ENCODE measurements at places on chromosomes 4 and X.

DNA sequence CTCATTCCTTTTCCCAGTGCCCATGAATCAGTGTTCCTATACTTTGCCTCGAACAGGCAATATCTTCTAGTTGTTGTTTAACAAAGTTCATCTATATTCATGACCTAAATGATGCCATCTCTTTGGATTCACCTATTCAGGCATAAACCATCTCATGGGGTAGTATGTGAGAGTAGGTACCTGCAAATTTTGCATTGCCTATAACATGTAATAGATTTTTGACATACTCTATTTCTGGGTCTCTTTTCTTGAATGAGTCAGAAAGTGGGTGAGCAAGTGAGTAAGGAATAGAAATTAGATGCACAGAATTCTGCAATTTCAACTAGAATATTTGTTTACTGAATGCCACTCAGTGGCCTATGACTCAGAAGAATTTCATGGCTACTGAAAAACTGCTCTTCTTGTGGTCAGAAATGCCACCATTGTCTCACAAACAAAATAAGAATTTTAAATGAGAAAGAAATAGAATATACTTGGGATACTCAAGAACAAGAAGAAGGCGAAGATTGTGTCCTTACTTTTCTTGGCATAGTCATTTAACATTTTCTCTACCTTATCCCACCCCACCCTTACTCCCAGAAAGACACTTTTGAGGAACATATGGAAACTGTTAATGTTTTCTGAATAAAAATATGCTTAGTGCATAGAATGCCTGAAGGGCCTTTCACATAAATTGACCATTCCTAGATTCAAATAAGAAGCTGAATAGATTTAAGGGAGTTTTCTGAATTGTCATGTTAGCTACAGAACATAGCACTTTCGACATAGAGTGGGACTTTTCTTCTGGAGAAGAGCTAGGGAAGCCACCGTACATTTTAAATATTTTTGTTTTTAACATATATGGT lies 86.8 kb downstream of the HHIP start:
- no peak for DNase-seq

GRCh38 chrX:118496763-118497079 lies 1.1 kb downstream of the DOCK11 start:
- no peak for DNase-seq

GRCh38 chrX:44178274-44179053 lies 165.0 kb downstream of the EFHC2 start:
- DNase-seq: no peak

- no peak for DNase-seq
Measured at GRCh38 chrX:6708676-6709380, 173.9 kb upstream of the VCX3A start.

DNA sequence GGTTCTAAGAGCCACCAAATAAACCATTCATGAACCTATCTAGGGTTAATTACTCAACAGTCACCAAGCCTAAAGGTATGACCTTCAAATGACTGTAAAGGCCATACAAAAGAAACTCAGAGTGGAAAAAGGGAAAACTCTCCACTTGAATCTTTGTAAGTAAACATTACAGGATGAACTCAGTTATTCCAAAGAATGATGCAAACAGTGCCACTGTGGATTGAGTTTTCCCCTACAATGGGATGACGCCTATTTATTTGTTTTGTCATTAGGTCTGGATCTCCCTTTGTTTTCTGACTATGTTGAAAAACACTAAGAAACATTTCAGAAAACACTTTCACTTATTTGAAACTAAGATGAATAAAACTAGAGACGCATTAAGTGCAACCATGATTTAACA lies 12.7 kb downstream of the NUDT6 start:
- DNase-seq: no peak

GRCh38 chr4:127210893-127211649 lies 421.7 kb upstream of the INTU start:
- DNase-seq: no peak

GRCh38 chr4:127362686-127363085 lies 270.1 kb upstream of the INTU start:
- no peak for DNase-seq

DNA sequence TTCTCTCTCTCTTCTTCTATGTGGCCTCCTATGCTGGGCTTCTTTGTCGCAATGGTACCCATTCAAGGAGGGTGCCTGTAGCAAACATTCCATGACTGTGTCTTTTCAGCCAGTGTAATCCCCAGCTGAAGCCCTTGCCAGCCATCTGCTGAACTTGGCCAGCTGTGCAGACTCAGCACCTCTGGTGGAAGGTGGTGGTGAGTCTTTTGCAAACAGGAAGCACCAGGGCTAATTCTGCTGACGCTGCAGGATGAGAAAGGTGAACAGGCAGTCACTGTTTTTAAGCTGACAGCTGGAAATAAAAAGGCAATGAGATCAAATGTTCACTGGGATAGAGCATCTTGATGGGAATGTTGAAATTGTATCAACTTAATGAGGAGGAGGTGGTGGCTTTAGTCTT lies 298.7 kb upstream of the CLNK start:
- no peak for DNase-seq

- DNase-seq: no peak
Measured at GRCh38 chr4:171644430-171645057, 168.7 kb upstream of the GALNTL6 start.
